ENCODE measurements at places on chromosomes 7 and 10.

GRCh38 chr7:133310232-133310862 is 57.5 kb downstream of the EXOC4 start:
- DNase-seq = no peak

DNA sequence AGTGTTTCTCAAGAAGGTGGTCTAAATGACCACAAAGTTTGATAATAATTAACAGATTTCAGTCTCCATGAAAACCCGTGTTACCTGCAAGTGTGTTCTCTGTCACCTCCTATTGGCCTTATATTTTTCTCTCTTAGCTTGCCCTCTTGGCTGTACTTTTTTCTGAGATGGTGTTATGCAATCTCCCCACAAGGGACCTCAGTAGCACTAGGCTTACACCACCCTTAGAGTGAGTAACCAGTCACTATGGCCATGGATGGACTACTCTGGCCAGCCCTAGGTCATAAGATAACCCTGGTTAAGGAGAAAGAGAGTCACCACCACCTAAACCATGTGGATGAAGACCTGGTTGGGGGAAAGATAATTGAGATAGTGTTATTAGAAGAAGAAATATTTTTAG is 76.8 kb downstream of the NPSR1 start:
- no peak for DNase-seq

DNA sequence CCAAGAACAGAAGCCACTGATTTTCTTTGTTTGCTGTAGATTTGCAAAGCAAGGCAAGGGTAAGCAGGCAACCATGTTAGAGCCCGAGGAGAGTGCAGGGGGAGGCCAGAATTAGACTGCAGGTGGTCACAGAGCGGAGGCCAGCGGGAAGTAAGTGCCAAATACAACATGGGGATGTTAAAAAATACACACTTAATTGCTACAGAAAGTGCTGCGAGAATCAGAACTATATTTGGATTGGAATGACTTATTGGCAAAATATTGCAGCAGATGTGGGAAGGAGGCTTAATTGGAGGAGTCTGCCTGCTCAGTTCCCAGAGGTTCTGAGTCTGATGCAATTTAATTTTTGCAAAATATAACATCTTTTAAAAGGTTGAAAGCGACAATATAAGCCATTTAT is 49.7 kb upstream of the ADCY1 start:
- DNase-seq = no peak

DNA sequence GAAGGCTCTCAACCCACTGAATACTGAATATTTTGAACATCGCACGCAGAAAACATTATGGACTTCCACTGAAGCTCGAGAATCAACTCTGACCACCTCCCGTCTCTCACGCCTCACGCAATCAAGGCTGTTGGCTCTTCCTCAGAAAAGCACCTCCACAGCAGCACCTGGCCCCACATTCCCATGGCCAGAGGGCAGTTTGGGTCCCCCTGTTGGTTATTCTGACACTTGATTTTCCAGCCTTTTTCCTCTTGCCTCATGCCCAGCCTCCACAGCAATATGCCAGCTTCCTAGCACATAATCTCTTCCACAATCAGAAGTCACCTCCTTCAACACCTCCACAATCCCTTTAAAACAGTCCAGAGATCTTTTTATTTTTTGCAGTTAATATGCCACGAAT is 55.9 kb downstream of the SVOPL start:
- peak; percentile 45 for DNase-seq

GRCh38 chr7:134618756-134619530 is 27.7 kb upstream of the BPGM start:
- no peak for DNase-seq

- no peak for DNase-seq
Measured at GRCh38 chr10:116125180-116125579, 147.8 kb downstream of the GFRA1 start.

- no peak for DNase-seq
Measured at GRCh38 chr10:29266641-29267040, 22.2 kb upstream of the LYZL1 start.

- no peak for DNase-seq
Measured at GRCh38 chr7:114711241-114711640, 210.7 kb upstream of the MDFIC start.

All from HuH-7.5 (cell line).